Activated CD8-positive, alpha-beta memory T cell treated with anti-CD3 and anti-CD28 coated beads for 48 hours (primary cell): ENCODE measurements at places on chromosomes 6 and 20.

GRCh38 chr20:19185083-19185482, 27.4 kb upstream of the SLC24A3 start:
- no peak for DNase-seq

- no peak for DNase-seq
Measured at GRCh38 chr6:107611094-107611810, 121.3 kb downstream of the SOBP start.

DNA sequence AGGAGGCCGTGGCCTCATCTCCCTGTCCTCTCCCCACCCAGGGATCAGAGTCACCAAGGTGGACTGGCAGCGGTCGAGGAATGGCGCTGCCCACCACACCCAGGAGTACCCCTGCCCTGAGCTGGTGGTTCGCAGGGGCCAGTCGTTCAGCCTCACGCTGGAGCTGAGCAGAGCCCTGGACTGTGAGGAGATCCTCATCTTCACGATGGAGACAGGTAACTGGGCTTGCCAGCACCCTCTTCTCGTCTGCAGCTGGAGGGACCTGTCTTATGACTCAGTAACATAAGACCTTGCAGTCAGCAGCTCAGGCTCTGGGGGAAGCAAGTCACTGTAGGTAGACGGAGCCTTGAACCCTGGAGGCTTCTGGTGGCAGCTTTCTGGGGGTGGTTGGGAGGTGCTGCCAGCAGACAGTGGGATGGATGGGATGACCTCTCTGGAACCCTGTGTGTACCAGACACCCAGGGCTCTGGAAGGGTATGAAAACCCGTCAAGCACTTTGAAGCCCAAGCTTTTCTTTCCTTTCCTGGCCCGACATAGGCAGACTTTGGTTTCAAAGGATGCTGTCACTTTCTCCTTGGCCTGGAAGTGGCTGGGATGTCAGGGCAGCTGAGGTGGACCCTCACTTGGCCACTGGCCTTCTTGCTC, 13.8 kb downstream of the TGM6 start:
- DNase-seq, result no peak

DNA sequence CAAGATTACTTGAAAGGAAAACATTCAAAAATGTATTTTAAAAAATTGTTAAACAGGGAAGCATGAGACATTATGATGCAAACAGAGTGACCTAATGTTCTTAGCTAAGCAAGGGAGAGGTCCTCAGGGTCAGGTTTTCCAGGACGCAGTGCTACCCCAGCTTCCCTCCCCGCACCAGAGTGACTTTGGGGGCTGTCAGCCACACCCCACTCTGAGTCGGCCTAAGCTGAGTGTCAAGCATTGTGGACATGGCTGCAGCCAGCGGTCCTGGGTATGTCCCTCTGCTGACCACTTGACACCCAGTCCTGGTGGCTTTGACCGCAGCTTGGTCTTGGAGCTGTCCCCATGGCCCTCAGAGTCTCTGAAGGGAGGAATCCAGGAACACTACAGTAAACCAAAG, 54.9 kb upstream of the CD93 start:
- no peak for DNase-seq

- DNase-seq, result no peak
Measured at GRCh38 chr6:51489133-51489532, 598.3 kb downstream of the PKHD1 start.

GRCh38 chr6:150189122-150189521, 46.3 kb downstream of the PPP1R14C start:
- no peak for DNase-seq

DNA sequence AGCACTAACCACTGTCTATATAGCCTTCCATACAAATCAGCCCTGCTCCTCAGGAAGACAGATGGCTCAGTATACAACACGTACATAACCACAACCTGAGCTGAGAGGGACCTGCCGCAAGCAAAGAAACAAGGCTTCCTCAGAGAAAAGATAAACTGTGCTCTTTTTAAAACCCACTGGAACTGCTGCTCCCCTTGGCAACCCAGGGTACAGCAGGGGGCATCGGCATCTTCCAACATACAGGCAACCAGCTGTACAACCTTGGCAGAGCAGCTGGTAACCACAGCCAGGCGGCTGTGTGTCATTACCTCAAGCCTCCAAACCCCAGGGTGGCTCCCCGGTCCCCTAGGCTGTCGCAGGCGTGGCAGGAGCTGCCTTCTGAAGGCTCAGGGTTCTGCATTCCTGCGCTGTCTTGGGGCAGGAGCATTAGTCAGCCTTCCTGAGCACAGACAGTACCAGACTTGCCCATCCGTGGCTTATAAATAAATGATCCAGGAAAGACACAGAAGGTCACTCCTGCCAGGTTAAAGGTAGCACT, 249.5 kb downstream of the ADGRG6 start:
- DNase-seq, result no peak

DNA sequence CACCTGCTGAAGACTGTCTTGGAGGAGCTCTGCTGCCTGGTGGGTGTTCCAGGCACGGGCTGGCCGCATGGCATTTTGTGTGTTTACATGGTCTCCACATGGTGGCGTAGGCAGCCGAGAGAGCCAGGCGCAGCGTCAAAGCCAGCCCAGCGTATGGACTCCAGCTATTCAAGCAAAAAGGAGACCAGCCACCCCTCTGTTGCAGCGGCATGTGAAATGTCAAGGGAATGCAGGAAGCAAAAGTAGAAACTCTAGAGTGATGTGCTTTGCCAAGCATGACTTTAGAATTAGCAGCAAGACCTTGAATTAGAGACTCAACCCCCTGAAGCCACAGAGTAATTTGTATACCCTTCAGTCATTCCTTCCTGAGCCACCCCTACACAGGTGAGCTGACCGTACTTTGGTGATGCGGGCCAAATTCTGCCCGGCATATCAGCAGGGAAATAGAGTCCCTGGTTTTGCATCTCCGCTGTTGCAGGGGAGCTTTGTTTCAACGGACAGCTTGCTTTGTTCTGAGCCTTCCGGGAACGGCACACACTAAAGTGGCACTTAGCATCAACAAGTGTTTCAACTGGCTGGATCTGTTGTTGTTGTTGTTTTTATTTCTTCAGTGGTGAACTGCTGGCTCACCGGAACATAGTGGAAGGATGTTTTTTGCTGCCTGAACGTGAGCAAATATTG, 48.5 kb downstream of the FNDC1 start:
- no peak for DNase-seq

DNA sequence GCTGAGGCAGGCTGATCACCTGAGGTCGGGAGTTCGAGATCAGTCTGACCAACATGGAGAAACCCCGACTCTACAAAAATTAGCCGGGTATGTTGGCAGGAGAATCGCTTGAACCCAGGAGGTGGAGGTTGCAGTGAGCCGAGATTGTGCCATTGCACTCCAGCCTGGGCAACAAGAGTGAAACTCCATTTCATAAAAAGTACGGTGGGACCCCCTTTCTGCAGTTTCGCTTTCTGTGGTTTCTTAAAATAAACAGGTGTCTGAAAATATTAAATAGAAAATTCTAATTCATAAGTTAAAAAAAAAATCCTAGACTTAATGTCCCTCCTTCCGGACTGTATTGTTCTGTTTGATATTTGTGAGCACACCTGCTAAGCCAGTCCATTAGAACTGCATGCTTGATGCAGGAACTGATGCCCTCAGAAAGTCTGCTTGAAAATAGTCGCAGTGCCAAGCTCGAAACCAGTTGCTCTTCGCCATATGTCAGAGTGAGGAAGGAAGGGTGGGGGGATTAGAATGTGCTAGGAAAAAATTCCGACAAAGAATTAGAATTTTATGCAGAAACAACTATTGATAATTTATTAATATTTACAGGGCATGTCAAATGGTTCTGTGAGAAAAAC, 85.9 kb downstream of the JARID2 start:
- DNase-seq, result no peak

- DNase-seq, result no peak
Measured at GRCh38 chr6:32226434-32226833, 2.6 kb upstream of the NOTCH4 start.

DNA sequence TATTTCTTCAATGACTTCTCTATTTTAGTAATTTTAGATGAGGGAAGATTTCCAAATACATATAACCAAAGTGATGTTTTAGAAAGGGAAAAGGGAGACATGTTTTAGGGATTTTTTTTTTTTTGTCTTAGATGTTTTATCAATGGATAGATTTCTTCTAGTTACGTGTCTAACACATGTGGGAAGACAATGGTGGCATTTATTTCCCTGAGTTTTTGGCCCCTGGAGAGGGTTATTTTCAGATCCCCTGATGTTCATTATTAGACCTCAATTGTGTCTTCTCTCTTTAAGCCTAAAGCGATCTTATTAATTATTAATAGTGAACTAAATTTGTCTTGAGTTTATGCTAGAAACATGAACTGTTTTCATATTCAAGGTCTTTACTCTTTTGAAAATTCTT, 30.3 kb downstream of the TRMT11 start:
- DNase-seq, result no peak

- DNase-seq, result no peak
Measured at GRCh38 chr6:110233770-110234374, 53.6 kb downstream of the CDC40 start.

- DNase-seq, result no peak
Measured at GRCh38 chr6:150029749-150030148, 4.4 kb upstream of the RAET1L start.

DNA sequence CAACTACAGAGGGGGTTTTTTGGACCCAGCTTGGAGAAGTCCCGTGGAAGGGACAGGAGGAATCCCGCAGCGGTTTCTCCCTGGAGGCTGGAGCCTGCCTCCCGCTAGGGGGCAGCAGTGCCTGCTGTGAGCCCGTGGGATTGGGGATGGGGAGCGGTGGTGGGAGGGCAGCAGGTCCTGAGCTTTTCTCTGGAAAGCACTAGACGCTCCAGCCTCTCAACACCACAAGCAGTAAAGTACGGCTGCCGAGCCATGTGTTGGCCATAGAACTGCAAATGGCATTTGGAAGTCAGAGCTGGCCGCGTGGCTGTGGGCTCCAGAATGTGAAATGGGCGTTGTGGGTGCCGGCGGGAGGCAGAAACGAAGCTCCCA, 47.8 kb downstream of the GMPR start:
- no peak for DNase-seq

GRCh38 chr6:142695016-142695415, 250.0 kb downstream of the HIVEP2 start:
- no peak for DNase-seq

DNA sequence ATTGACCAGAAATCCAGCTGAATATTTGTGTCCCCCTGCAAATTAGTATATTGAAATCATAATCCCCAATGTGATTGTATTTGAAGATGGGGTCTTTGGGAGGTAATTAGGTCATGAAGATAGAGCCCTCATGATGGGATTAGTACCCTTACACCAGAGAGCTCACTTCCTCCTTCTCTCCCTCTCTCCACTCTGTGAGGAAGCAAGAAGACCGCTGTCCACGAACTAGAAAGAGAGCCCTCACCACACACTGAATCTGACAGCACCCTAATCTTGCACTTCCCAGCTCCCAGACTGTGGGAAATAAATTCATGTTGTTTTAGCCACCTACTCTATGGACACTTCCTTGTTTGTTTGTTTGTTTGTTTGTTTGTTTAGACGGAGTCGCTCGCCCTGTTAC, 11.9 kb upstream of the PLAGL1 start:
- no peak for DNase-seq

DNA sequence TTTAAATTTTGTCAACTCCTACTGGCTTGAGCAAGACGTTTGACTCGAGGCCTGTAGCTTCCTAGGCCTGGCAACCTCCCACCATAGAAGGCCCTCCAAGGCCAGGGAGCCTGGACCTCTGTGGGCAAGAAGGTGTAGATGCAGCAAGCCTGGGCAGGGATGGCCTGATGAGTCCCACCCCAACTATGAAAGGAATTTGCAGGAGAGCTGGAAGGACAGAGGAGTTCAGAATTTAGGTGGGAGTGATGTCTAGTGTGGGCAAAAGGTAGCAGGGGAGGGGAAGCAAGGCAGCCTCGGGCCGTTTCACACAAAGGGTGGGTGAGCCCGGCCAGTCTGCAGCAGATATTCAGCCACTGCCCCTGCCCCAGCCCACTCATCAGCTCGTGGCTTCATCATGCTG, 245.2 kb downstream of the CDH26 start:
- no peak for DNase-seq

DNA sequence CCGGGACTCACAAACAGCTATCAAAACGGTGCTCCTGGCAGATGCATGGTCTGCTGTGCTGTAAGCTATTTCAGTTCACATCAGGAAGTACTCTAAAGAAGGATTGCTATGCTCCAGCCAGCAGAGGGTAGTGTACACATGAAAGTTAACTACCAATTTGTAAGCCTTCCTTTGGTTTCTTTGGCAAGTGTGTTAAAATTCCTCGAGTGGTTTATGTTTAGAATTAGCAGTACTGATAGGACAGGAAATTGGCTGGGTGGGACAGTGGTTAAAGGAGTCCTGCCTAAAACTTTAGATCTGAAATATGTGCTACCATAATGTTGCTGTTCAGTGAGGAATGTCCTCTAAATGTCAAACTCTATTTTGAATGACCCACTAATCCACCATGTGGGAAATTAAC, 47.4 kb downstream of the TRMT11 start:
- DNase-seq, result no peak

DNA sequence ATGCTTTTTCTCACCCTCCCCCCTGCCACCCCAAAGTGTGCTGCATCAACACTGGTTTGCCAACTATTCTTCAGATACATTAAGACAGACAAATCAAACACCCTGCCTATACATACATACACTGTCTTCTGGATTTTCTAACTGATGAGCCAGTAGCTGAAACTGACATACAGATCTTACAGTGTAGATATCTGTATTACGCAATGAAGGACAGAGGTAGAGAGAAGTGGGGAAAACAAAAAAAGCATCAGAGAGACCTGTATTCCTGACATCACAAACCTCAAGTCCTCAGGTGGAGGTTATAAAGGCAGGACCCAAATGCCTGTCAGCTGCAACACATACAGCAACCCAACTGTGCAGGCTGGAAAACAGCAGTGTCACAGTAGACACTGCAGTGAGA, 535.4 kb downstream of the HACE1 start:
- no peak for DNase-seq

DNA sequence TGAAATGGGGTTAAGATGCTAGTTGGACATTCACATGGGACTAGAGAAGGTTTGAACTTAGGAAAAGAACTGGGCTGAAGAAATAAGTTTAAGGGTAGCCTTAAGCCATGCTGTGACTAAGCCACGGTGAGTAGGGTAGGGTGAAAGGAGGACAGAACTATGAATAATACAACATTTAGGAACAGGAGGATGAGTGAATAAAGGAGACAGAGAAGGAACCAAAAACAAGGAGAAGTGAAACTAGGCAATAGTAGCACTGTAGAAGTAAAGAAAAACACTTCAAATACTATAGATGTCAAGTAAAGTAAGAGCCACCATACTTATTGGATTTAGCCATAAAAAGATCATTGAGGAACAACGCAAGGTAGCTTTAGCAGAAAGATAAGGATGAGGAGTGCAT, 111.2 kb downstream of the KCNQ5 start:
- DNase-seq, result no peak

DNA sequence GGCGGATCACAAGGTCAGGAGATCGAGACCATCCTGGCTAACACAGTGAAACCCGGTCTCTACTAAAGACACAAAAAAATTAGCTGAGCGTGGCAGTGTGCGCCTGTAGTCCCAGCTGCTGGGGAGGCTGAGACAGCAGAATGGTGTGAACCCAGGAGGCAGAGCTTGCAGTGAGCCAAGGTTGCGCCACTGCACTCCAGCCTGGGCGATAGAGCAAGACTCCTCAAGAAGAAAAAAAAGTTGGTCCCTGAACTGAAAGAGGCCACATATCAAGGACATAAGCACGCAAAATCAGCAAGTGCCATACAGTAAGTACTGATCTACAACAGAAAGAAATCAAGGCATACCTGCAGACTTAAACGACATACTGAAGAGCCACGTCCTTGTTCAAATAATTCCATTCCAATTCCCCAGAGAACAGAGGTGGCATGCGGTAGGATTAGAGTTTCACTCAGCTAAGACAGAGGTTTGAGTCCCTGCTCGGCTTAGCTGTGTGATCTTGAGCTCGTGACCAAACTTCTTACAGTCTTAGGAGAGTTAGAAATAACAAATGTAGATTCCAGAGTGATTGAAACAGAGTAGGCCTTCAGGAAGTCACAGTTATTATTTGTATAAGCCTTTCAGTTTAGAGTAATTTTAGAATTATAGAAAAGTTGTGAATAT, 29.2 kb downstream of the B4GALT5 start:
- no peak for DNase-seq
